T-helper 2 cell (primary cell): ENCODE measurements at places on chromosomes 7 and 10.

DNA sequence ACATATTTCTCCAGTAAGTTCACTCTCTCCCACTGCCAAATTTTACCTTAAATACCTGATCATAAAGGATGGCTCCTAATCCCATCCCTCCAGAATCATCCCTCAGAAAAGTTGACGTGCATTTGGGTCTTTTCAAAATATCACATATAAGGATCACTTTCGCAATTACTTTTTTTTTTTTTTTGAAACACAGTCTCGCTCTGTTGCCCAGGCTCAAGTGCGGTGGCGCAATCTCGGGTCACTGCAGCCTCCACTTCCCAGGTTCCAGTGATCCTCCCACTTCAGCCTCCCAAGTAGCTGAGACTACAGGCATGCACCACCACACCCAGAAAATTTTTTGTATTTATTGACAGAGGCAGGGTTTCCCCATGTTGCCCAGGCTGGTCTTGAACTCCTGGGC, 17.4 kb downstream of the ZCWPW1 start:
- DNase-seq: no peak

DNA sequence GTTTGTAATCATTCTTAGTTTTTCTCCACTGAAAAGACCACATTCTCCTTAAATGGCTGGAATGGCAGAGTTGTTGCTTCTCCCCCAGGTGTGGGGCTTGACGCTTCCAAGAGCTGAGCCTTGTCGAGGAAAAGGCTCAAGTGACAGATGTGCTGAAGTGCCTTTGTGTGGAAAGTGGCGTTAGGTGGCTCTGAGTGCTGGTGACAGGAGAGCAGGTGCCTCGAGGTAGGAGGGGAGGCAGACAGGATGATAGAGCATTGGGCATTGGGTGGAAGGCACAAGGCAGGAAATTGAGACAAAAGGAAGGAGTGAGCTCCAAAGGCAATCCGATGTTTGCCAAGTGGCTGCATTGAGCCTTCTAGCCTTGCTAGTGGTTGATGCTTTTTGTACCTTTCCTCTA, 6.7 kb downstream of the KIAA1217 start:
- DNase-seq: no peak

DNA sequence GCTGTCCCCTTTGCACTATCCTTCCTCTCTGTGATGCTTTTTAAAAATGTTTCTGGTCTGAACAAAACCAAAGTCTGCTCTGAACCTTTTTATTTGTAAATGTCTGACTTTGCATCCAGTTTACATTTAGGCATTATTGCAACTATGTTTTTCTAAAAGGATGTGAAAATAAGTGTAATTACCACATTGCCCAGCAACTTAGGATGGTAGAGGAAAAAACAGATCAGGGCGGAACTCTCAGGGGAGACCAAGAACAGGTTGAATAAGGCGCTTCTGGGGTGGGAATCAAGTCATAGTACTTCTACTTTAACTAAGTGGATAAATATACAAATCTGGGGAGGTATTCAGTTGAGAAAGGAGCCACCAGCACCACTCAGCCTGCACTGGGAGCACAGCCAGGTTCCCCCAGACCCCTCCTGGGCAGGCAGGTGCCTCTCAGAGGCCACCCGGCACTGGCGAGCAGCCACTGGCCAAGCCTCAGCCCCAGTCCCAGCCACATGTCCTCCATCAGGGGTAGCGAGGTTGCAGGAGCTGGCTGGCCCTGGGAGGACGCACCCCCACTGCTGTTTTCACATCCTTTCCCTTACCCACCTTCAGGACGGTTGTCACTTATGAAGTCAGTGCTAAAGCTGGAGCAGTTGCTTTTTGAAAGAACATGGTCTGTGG, 11.4 kb upstream of the CSGALNACT2 start:
- no peak for DNase-seq

- DNase-seq: no peak
Measured at GRCh38 chr10:14429043-14429700, 98.4 kb upstream of the FRMD4A start.

- DNase-seq: no peak
Measured at GRCh38 chr10:43114743-43115611, 23.3 kb upstream of the CSGALNACT2 start.

- no peak for DNase-seq
Measured at GRCh38 chr10:28981007-28981406, 303.7 kb downstream of the BAMBI start.

GRCh38 chr10:59805014-59805413, 51.8 kb upstream of the MRLN start:
- no peak for DNase-seq

GRCh38 chr7:114426824-114427223, 12.2 kb downstream of the FOXP2 start:
- DNase-seq: no peak

- no peak for DNase-seq
Measured at GRCh38 chr7:4486907-4487306, 195.2 kb upstream of the FOXK1 start.

- no peak for DNase-seq
Measured at GRCh38 chr7:130371046-130371445, 9.2 kb upstream of the CPA1 start.

GRCh38 chr7:79008786-79009185, 444.7 kb downstream of the MAGI2 start:
- no peak for DNase-seq

DNA sequence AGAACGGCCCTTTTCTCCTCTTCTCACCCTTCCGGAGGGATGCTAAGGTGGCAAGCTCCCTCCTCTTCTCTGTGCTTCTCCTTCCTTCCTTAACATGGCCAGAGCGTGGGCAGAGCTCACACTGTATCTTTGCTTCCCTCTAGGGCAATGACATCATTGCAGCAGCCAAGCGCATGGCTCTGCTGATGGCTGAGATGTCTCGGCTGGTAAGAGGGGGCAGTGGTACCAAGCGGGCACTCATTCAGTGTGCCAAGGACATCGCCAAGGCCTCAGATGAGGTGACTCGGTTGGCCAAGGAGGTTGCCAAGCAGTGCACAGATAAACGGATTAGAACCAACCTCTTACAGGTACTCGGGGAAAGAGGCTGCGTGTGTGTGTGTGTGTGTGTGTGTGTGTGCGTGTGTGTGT, 36.6 kb downstream of the AP3M1 start:
- no peak for DNase-seq

- DNase-seq: no peak
Measured at GRCh38 chr7:25989140-25989705, 162.8 kb upstream of the NFE2L3 start.

DNA sequence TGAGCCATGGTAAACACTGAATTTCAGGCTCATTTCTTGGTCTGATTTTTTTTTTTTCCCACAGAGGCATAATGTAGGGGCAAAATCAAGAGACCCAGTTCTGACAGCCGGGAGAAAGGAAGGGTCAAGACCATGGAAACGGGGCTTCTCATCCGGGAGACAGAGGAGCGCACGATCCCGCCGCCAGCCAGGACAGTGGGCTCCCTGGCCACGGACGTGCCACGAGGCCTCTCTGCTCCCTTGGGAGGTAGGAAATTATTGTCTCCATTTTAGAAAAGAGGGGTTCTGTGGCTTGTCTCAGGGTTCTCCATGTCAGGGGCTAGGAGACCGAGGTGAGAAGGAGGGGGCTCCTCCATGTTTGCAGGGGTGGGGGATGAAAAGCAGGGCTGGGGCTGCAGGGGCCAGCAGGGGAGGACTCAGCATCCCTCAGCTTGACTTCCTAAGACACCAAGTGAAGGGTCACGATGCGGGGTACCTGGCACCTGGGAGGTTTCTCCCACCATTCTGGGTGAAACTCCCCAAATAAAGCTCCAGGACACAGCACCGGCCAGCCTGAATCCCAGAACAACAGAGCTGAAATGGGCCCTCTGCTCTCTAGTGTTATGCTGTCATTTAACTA, 37.6 kb downstream of the PPIF start:
- DNase-seq: no peak

DNA sequence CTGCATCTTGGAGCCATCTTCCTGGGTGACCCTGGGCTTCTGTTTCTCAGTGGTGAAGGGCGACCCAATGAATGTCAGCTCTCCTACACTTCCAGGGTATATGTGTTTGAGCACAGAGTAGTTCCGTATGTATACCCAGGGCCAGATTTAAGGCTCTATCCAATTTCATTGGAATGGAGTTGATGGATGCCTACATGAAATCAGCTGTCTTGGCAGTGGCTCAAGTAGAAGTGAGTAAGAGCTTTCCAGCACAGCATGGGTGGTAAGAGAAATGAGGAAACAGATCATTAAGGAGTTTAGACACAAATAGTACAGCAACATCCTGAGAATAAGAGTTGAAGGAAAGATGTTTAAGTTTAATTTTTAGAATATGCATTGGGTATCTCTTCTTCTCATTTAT, 433.0 kb downstream of the PAXIP1 start:
- no peak for DNase-seq

DNA sequence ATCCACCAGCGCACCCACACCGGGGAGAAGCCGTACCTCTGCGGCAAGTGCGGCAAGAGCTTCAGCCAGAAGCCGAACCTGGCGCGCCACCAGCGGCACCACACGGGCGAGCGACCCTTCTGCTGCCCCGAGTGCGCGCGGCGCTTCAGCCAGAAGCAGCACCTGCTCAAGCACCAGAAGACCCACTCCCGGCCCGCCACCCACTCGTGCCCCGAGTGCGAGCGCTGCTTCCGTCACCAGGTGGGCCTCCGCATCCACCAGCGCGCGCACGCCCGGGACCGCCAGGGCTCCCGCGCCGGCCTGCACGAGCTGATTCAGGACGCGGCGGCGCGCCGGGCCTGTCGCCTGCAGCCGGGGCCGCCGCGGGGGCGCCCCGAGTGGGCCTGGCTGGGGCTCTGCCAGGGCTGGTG, 17.7 kb downstream of the ZNF775 start:
- no peak for DNase-seq

DNA sequence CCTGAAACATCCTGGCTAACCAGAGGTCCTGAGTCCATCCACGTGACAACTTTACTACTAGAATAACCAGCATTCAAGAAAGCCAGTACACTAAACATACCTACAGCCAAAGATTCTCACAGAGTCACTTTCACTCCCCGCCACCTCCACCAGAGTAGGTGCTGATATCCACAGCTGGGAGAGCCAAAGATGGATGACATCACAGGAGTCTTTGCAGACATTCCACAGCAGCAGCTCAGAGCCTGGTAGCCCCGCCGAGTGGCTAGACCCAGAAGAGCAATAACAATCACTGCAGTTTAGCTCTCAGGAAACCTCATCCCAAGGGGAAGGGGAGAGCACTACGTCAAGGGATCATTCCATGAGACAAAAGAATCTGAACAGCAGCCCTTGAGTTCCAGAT, 13.5 kb upstream of the ADAM22 start:
- DNase-seq: no peak

GRCh38 chr10:17586821-17587234, 30.3 kb downstream of the HACD1 start:
- DNase-seq: no peak

GRCh38 chr7:9939176-9939575, 1034.5 kb upstream of the PHF14 start:
- no peak for DNase-seq

- DNase-seq: no peak
Measured at GRCh38 chr10:132609211-132609610, 71.6 kb downstream of the INPP5A start.

GRCh38 chr7:15131661-15132060, 229.1 kb upstream of the DGKB start:
- DNase-seq: no peak

GRCh38 chr7:51235593-51236313, 80.9 kb downstream of the COBL start:
- no peak for DNase-seq

DNA sequence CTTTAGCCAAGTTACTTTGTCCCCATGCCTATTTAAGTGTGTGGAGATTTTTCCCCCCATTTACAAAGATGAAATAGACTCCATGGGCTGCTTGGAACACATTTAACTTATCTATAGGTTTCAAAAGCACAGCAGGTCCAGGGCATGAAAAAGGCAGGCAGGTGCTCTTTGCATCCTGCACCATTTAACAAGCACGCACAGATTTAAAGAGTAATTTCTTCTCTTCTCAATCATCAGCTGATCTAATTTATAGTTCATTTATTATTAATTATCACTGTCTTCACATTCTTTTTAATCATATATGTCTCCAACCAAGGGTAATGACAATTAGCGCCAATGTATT, 156.8 kb downstream of the CACNA2D1 start:
- no peak for DNase-seq

DNA sequence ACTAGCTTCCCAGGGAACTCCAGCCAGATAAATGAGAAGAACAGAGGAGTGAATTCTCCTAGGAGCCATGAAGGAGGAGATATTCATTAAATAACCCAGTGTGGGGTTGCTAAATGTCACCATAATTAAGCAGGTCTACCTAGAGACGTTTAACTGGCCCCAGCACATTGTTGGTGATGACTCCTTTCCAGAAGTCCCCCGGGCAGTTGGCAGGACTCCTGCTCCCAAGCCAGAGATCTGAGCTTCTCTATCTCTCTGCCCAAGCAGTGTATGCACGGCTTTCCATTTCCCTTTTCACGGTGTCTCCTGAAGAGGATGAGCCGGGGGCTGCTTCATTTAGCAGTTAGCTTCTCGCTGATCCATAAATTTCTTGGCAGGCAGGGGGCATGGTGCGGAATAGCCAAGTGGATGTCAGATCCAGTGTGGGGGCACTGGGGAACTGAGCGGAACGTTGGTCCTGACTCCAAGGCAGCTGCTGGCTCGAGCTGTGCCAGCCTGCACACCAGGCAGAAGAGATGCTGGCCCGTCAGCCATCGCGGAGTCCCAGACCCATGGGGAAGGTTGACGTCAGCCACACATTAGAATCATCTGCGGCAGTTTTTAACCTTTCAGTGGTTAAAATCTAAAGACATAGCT, 142.0 kb upstream of the NPY start:
- DNase-seq: no peak

DNA sequence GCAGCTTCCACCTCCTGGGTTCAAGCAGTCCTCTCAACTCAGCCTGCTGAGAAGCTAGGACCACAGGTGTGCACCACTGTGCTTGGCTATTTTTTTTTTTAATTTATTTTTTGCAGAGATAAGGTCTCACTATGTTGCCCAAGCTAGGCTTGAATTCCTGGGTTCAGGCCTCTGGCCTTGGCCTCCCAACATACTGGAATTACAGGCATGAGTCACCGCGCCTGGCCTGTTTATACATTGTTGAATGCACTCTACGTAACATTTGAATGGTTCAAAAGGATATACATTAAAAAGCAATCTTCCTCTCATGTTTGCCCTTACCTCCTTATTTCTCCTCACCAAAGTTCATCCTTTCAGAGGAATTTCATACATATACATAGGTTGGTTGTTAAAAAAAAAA, 7.2 kb upstream of the SNX10 start:
- DNase-seq: no peak

DNA sequence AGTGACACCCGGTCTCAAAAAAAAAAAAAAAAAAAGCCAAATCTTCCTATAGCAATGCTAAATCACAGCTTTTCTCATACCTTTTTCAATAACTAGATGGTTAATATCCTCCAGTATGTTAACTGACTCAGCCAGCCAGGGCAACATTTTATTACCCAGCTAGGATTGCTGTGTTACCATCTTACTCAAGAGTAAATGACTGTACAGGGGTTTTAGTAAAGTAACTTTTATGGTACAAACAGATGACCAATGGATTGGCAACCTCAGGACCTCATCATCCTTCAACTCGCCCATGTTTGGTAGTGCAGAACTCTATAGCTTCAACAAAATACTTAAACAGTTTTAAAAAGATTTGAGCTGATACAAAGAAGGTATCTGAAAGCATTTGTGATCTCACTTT, 59.5 kb downstream of the HBP1 start:
- no peak for DNase-seq

GRCh38 chr10:62992145-62992721, 140.9 kb upstream of the NRBF2 start:
- DNase-seq: no peak
